ENCODE measurements at places on chromosomes 5 and 9.
A peak's percentile ranks its signal among the peaks of the same experiment; 100 is the strongest.

- DNase-seq: no peak
Measured at GRCh38 chr5:178777520-178777919, 47.1 kb upstream of the ZNF354A start.

- DNase-seq: peak; percentile 50
Measured at GRCh38 chr9:93468763-93469456, 15.5 kb upstream of the FAM120AOS start.

GRCh38 chr5:137627293-137627692 lies 108.6 kb downstream of the KLHL3 start:
- no peak for DNase-seq

- DNase-seq: no peak
Measured at GRCh38 chr9:97293818-97294217, 13.6 kb upstream of the CCDC180 start.

DNA sequence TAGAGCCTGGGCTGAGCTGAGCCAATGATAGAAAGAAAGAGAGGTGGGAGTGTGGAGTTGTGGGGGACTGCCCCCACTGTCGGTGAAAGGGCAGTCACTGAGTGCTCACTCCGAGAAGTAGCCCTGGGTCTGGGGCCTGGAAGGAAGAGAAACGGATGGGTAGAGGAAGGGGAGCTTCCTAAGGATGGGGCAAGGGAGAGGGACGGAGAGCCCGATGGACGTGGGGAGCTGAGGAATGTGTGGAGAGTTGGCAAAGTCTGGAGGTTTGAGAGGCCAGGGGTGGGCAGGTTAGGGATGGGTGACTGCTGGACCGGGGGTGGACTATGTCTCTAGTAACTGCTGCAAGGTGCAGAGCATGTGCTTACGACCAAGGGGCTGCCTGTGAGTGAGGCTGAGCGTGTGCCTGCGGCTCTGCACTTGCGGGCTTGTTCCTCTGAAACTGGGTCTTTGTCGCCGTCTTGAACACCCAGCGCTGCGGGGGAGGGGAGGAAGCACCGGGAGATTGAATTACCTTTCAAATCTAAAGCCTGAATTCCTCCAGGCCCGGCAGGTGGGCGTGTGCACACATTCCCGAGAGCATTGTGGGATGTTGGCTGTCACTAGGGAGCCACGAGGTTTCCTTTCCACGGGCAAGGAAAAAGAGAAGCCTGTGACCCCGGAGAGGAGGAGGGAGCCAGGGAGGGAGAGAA lies 76.4 kb upstream of the ARAP3 start:
- no peak for DNase-seq

DNA sequence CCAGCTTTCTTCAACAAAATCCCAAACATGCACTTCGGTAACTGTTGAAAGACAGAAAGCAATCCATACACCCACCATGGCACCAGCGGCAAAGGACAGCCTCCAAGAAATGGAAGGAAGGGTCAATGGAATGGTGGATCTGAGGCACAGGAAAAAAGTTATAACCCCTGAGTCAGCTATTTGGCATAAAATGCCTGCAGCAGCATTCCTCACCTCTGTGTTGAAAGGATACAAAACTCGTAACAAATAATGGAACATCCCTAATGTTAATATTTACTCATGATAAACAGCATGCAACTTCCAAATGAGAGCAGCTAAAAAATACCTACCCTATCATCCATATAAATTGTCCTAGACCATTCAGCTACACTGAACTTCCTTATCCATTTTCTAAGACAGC lies 9.4 kb downstream of the FBXW11 start:
- no peak for DNase-seq

GRCh38 chr5:140018096-140018481 lies 25.0 kb downstream of the NRG2 start:
- DNase-seq: no peak

GRCh38 chr9:81492710-81493447 lies 196.5 kb downstream of the TLE1 start:
- DNase-seq: no peak

GRCh38 chr5:440401-441201 lies 2.4 kb upstream of the EXOC3 start:
- no peak for DNase-seq

DNA sequence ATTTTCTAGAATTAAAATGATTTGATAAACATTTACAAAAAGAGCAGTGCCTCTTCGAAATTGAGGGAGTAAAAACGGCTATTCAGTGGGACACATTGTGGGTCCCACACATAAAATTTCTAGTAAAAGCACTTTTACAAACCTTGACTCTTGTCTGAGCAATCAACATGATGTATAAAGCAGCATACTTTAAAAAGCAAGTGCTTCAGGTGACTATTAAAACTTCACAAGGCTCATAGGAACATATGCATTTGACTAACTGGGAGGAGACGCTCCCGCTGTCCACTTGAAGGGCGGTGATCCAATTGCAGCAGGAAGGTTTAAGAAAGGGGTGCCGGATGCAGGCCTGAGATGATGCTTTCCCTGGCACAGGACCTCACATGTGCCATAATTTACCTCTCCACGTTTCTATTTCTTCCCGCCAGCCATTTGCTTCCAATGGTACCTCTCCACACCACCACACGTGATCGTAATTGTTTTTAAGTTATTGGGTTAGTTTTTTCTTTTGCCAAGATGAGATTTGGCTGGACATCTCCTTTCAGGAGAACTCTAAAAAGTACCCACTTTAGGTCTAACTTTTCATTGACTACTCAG lies 1.8 kb downstream of the MCTP1 start:
- DNase-seq: no peak

DNA sequence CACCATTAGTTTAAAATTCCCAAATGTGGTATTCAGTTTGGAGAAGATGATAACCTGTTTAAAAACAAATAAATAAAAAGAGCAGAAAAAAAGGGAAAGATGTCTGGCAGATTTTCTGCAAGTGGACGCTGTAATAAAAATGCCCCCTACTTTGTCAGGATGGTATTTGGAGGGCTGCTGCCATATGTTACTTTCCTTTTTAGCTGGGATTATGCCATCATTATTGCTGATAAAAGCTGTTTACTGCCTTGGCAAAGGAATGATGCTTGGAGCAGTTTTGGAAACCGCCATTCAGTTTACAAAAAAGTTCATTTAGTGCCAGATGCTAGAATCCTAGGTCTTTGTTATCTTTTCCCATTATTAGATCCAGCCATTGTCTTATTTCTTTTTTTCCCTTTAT lies 104.8 kb downstream of the PBX3 start:
- no peak for DNase-seq

DNA sequence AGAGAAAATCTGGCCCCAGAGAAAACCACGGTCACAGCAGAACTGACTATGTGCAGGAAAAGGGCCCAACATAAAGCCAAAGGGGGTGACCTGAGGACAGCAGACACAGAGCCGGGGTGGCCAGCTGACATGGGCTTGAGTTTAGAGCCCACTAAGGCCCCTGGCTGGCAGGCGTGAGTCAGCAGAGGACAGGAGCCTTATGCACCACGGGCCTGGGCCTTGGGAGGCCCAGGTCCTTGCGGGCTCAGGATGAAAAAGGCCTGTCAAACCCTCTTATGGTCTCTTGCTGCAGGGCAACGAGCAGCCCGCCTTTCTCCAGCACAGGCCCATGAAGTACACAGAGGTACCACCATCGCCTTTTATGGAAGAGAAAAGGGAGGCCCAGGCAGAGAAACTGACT lies 19.7 kb downstream of the STK10 start:
- DNase-seq: no peak

DNA sequence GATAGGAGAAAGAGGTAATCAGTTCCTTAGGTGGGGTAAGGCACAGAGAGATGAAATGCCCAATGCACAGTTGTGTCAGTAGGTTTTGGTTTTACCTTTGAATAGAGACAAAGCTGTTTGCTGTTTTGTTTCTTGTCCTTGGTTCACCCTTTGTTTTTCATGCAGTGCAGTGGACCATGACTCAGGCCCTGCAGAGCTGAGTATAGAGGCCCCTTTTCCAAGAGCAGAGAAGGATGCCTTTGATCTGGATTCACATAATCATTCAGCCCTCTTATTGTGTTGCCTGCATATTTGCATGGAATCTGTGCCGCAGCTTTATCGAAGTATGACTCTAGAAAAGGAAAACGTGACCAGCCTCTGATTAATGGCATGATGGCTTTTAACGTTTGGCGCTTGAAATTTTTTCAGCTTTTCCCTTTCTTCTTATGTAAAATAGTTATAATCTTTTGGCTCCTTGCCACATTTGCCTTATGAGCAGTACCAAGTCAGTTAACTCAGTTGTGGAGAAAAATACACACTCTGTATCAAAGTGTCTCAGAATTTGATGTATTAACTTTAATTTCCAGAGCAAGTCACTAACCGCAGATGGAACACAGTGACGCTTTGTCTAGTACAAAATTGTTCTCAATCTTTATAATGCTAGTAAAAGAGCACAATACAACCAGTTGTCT lies 197.6 kb downstream of the KDM4C start:
- peak; percentile 51 for DNase-seq

- no peak for DNase-seq
Measured at GRCh38 chr9:137722481-137722880, 103.7 kb downstream of the EHMT1 start.

DNA sequence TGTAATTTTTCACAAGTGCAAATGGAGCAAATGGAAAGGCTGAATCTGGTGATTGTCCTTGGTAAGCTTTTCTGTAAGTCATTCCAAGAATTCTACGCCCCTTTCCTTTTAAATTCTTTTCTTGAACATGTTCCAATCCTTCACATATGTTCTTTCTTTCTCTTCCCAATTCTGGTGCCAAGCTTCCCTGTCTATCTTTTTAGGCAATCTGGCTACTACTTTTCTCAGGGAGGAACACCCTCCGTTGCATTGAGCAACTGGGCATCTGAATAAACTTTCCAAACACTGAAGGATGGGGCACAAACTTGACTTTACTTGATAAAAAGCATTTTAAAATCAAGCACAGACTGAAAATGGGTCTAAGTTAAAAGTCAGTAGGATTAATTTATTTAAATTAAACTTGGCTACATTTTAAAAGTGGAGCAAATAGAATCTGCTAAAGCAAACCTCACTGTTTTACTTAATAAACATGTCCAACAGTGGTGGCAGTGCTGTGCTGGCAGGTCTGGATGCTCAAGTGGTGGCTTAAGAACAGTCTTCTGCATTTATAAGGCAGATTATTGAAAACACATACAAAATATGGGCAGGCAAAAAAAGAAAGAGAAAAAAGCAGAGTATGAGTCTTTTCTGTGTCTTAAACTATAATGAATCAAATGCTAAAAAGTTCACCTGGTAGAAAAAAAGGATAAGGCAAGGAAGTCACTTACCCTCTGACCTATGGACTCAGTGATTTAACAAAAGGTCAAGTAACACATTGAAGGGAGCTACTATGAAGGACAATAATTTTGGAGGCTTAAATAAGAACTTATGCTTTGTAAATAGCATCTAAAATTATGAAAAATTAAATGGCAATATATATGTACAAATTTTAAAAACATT lies 5.4 kb downstream of the ELL2 start:
- peak; percentile 61 for DNase-seq

DNA sequence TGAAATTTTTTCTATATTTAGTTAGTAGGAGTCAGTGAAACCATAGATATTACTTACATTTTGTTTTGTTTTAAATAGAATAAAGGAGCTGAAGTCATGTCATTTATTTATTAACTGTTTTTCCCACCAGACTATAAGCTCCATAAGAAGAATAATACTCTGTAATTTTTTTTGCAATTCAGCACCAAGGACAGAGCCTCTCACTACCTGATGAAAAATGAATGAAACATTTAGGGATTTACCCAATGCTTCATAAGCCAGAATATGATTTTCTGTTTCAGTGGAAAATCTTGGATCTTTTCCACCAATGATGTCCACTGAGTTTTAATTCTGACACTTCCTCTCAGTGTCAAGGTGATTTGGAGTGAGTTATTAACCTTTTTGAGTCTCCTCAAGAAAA lies 624.9 kb upstream of the GRAMD2B start:
- DNase-seq: peak; percentile 10

- no peak for DNase-seq
Measured at GRCh38 chr5:141223112-141223783, at the start of gene PCDHB14. TSS of gene PCDHB14 (plus strand) at chr5:141223343. CDS start at chr5:141223506, 163 bp downstream.

GRCh38 chr9:120974181-120974580 lies 47.6 kb upstream of the TRAF1 start:
- DNase-seq: no peak

GRCh38 chr5:73545403-73545779 lies 20.0 kb downstream of the ANKRA2 start:
- no peak for DNase-seq

DNA sequence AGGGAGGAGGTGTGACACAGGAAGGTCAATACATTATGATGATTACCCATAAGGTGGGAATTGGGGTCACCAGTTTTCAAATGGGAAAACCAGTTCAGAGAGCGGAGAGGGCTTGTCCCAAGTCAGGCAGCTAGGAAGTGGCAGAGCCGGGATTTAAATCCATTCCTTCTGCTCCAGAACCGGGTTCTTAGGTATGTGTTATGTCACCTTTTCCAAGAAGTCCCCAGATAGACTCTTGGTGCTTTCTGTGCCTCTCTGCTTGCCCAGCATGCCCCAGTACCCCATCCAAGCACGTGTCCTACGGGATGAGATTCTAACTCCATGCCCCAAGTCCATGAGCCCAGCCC lies 69.9 kb downstream of the LMX1B start:
- no peak for DNase-seq

DNA sequence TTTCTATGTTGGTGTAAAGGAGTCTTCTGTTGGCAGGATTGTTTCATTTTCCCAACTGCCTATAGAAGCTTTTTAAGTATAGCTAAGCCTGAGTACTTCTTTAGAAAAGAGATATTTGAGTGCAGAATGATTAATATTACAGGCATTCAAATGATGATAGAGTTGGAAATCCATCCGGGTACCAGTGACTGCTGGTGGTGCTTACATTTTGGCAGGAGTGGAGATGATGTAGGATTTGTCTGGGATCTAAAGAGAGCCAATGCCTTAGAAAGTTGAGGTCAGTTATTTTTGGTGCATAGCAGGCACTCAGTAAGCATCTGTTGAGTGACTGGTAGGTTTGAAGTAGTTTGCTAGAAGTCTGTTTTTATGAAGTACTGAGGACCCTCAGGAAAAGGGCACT lies 433.5 kb downstream of the DMAC1 start:
- no peak for DNase-seq

- DNase-seq: no peak
Measured at GRCh38 chr5:172740428-172741205, 30.4 kb downstream of the DUSP1 start.

GRCh38 chr5:33068786-33069185 lies 357.7 kb downstream of the NPR3 start:
- no peak for DNase-seq

Data from hematopoietic multipotent progenitor cell treated with erythropoietin and hydrocortisone succinate and interleukin-3 and kit ligand, for 8 days (in vitro differentiated cells).